ENCODE measurements at places on chromosomes 11 and 22. TPM values are rescaled to one million over a fixed set of nuclear protein-coding genes. Genes with fewer than 3 reads are reported as not detected.

GRCh38 chr11:71223081-71223405, 29.3 kb downstream of the SHANK2 start:
- no peak for DNase-seq

DNA sequence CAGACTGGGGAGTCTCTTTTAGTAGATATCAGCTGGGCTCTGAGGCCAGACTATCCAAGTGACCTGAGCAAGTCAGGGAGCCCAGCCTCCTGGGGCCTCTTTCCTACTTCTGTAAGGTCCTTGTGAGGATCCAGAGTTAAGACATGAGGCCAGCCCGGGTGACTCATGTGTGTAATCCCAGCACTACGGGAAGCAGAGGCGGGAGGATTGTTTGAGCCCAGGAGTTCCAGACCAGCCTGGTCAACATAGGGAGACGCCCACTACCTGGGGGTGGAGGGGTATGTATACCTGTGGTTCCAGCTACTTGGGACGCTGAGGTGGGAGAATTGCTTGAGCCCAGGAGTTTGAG, 36.9 kb upstream of the POLA2 start:
- peak; percentile 69 for DNase-seq

- DNase-seq, result no peak
Measured at GRCh38 chr22:42414021-42414420, 18.2 kb downstream of the NFAM1 start.

OR5B21 gene
- not detected for total RNA-seq
